ENCODE measurements at places on chromosomes 5 and 9.

GRCh38 chr5:139895046-139895445, 99.4 kb downstream of the PSD2 start:
- DNase-seq = no peak

GRCh38 chr5:28810751-28811136, 1772.4 kb upstream of the CDH9 start:
- DNase-seq = no peak

DNA sequence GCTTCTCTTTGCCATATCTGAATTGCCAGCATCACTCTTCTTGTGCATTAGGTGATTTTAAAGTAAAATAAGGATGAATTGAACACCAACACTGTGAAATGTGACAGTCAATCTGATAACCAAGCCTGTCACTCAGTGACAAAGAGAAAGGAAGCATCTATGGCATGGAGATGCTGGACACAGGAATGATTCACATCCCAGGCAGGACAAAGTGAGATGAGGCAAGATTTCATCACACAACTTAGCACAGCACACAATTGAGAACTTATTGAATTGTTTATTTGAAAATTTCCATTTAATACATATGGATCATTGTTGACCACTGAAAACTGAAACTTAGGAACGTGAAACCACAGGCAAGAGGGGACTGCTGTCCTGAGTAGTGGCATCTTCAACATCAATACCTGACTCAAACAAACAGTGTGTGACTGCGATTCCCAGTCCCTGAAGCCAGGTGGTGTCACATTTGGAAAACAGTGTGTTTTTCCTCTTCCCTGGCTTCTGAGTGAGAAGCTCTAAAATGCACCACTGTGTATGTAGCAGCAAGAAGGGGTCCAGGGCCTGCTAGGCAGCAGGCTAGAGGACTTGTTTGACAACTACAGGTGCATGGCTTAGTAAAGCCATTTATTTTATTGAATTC, 10.7 kb downstream of the GAPT start:
- DNase-seq = no peak

DNA sequence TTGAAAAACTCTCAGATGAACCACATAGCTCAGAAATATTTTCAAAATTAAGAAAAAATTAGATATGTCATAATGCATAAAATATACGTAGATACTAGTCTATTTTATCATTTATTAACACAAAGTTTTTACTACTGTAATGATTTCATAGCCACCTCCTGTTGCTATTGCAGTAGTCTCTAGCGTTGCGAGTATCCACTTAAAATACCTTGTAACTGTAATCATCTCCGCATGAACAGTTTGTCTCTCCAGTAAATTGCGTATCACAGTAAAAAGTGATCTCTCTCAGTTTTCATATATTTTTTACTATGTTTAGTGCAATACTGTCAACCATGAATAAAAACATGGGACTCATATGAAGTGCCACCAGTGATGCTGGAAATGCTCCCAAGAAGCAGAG, 417.9 kb upstream of the ZNF462 start:
- no peak for DNase-seq

DNA sequence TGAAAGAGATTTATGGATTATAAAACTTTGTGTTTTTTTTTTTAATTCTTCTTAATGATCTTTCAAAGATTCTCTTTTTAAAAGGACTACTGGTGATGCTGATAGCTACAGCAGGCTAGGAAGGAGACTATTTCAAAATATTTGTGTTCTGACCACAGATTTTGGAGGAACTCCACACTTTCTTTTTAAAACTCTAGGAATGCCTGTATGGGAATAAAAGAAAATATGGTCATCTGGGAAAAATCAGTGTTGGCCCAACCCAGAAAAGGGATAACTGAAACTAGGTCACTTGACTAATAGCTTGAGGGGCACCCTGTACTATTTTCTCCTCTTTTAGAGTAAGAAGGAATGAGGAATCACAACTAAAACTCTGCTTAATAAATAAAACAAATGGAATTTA, 97.6 kb upstream of the ADAMTS19 start:
- DNase-seq = no peak

DNA sequence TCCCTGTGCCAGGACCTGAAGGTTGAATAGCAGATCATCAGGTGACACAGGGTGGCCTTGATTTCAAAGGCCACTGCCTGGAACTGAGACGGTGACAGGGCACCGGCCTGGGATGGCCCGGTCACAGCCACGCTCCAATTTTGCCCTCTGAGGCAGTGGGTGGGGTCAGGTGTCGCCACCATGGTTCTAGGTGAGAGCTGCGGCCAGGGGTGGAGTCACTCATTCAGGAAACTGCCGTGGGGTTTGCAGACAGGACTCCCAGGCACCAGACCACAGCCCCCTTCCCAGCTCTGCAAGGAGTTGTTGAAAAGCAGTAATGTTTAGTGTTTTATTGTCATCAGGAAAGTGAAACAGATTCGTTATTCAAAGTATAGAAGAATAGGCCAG, 17.3 kb upstream of the RNU6ATAC start:
- no peak for DNase-seq

DNA sequence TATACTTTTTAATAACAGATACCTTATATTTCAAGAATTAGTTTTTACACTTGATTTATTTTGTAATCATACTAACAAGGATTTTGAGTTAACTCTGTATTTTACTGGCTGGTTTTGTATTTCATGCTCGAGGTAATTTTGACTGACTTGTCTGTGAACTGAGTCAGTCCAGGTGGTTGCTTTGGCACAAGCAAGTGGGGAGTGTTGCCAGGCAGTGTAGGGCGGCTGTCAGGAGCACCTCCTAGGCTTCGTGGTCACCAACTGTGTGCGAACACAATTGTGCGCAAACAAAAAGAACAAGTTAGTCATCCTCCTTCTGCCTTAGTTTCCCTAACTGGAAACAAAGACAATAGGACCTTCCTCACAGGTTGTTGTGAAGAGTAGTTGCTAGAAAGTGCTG, 286.3 kb downstream of the ADGRV1 start:
- DNase-seq = no peak

- DNase-seq = no peak
Measured at GRCh38 chr5:94432499-94432898, 185.9 kb downstream of the KIAA0825 start.

GRCh38 chr9:8784838-8785237, 985.3 kb upstream of the DMAC1 start:
- DNase-seq = no peak

DNA sequence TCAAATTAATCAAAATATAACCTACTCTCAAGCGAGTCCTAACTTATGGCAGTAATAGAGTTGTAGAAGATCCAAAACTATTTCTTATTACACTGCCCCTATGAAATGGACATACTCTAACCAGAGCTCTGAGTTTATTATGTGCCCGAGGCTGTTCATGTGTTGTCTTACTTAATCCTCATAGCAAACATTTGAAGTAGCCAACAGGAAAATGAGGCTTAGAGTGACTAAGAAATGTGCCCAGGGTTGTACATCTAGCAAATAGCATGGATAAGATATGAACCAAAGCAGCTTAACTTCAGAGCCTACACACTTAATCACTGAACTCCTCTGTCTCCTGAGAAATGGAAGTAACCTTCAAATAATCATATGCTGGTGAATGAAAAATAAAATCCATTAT, 1551.7 kb downstream of the MAT2B start:
- no peak for DNase-seq

GRCh38 chr5:175120412-175120811, 323.6 kb downstream of the DRD1 start:
- DNase-seq = no peak

GRCh38 chr5:19728571-19728970, 259.4 kb downstream of the CDH18 start:
- DNase-seq = no peak

- DNase-seq = no peak
Measured at GRCh38 chr5:134394932-134395331, 16.7 kb downstream of the CDKN2AIPNL start.

- no peak for DNase-seq
Measured at GRCh38 chr5:172637740-172638139, 3.3 kb upstream of the NEURL1B start.

GRCh38 chr9:126125577-126125976, 201.1 kb upstream of the MVB12B start:
- DNase-seq = no peak

DNA sequence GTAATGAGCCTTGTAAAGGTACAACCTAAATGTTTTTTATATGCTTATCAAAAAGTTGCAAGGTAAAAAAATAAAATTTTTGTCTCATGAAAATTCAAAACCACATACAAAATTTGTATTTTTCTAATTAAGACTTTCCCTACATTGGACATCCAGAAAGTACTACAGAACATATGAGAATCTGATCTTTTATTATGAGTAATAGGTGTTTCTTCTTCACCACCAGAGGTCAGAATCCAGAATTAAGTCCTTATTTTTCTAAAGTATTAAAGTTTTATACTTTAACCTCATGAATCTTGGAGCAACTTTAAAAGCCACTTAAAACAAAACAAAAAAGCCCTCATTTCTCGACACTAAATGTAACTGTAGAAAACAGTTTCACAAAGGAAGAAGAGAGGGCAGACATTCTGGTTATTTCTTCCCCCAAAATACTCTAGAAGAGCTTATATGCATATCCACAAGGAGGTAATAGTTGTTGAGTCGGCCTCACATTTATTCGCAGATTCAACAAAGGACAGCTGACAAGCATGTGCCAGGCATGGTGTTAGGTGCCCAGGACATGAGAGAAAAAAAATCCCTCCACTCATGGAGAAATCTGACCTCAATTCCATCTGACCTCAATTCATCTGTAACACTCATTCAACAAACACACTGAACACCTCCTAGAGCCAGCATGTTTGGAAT, 69.3 kb downstream of the MLLT3 start:
- no peak for DNase-seq

- DNase-seq = no peak
Measured at GRCh38 chr9:68979538-68980314, 34.2 kb downstream of the PRKACG start.

- DNase-seq = no peak
Measured at GRCh38 chr9:122133263-122133983, 26.2 kb downstream of the NDUFA8 start.

DNA sequence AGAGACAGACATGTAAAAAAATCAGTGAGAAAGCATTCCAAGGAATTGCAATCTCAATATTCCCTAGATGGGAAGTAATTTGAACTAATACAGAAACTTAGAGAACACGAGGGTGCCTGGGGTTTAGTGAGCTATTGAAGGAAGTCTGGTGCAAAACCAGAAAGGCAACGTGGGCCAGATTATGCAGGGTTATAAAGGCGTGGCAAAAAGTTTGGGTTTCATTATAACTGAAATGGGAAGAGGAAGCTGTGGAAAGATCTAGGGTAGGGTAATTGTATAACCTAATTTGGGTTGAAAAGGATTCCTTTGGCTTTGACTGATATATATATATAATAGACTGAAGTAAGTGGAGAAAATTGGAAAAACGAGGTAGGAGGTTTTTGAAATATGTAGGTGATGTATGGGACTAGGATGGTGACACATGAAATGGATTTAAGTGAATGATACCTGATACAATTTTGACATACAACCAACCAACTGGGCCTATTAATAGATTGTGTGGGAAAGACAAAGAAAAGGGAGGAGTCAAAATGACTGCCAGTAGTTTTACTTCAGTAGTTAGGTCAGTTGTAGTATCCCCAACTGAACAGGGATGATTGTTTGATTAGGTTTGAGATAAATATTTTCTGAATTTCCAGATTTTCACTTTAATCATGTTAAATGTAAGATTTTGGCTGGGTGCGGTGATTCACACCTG, 65.3 kb downstream of the FAM174A start:
- no peak for DNase-seq
